ENCODE measurements at places on chromosomes 2 and 18.

DNA sequence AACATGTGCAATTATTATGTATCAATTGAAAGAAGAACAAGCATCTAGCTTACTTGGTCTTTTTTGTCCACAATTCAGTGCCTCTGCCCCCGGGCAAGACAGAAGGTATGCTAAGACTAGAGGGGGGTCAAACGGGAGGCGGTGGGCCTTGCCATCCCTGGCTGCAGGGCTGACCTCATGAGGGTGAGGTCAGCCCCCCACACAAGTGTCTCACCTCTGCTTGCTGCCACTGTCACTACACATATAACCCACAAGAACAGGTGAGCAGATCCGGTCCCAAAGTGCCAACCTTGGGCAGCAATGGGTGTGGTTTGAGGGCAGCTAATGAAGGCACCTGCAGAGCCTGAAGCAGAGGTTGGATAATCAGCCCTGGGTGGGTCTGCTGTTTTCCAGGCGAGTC lies 71.5 kb downstream of the EDAR start:
- no peak for DNase-seq

GRCh38 chr2:239940861-239941570 lies 84.1 kb downstream of the NDUFA10 start:
- no peak for DNase-seq

GRCh38 chr2:241675885-241676284 lies 10.7 kb downstream of the DTYMK start:
- DNase-seq = no peak

- DNase-seq = no peak
These were observed 145.6 kb downstream of the ANKRD44 start for GRCh38 chr2:197165020-197165419.

DNA sequence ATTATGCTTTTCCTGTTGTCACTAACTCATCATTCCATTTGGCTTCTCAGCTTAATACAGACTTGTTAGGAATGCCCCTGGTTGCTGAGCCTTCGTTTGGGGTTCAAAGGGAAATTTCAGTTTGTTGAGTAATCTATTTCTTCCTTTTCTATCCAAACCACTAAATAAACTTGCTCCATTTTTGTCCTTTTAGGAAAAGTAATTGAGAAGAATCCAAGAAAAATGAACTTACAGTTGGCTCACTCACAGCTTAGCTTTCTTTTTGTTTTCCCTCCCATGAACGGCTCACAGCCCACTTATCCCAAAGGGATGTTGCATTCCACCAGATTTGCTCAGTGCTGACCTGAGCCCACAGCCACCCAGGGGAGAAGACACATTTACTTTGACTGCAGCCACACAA lies 73.9 kb downstream of the SOX11 start:
- no peak for DNase-seq

GRCh38 chr2:98875081-98875728 lies 60.8 kb downstream of the CRACDL start:
- DNase-seq = no peak

DNA sequence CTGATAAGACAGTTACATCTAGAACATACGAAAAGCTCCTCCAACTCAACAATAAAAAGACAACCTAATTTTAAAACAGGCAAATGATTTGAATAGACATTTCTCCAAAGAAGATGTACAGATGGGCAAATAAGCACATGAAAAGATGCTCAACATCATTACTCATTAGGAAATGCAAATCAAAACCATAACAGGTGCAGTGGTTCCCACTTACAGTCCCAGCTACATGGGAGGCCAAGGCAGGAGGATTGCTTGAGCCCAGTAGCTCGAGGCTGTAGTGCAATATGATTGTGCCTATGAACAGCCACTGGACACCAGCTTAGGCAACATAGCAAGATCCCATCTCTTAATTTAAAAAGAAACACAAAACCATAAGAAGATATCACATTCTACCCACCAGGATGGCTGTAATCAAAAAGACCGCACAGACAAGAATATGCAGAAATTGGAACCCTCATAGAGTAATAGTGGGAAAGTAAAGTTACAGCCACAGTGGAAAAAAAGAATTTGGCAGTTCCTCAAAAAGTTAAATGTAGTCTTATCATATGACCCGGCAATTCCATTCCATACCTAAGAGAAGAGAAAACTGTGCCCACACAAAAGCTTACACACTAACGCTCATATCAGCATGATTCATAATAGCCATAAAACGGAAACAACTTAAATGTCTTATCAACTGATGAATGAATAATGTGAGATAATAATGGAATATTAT lies 30.5 kb upstream of the ARMC9 start:
- peak; percentile 68 for DNase-seq

- no peak for DNase-seq
These were observed 58.1 kb downstream of the COA5 start for GRCh38 chr2:98550165-98550564.

DNA sequence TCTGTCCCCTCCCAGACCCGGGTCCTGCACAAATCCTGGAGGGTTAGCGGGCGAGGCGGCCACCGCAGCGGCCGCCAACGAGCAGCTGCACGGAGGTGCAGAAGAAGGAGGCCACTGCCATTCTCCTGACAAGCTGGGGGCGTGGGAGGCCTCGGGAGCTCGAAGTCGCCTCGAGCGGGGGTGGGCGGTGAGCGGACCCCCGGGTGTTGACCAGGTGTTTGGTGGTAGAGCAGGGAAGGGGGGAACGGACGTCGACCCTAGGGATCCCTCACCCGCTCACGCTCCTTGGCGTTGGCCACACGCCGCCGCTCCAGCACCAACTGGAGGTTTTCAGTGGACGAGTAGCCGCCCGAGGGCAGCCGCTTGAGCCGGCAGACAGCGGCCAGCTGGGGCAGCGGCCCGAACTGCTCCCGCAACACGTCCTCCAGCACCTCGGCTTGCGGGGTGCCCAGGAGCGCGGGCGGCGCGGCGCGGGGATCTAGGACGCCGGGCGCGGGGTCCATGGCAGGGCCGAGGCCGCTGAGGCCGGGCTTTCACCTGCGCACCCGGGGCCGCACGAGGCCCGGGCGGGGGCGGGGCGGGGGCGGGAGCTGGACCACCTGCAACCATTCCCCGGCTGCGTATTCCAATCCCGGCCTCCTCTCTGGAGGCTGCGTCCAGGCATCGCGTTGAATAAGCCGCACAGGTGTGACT lies at the start of gene FIGLA:
Gene FIGLA, minus strand, starts transcription at position 508 of the 693 bp plus-strand sequence. Its CDS starts 5 bp downstream, at position 503.
- DNase-seq = peak; percentile 29

DNA sequence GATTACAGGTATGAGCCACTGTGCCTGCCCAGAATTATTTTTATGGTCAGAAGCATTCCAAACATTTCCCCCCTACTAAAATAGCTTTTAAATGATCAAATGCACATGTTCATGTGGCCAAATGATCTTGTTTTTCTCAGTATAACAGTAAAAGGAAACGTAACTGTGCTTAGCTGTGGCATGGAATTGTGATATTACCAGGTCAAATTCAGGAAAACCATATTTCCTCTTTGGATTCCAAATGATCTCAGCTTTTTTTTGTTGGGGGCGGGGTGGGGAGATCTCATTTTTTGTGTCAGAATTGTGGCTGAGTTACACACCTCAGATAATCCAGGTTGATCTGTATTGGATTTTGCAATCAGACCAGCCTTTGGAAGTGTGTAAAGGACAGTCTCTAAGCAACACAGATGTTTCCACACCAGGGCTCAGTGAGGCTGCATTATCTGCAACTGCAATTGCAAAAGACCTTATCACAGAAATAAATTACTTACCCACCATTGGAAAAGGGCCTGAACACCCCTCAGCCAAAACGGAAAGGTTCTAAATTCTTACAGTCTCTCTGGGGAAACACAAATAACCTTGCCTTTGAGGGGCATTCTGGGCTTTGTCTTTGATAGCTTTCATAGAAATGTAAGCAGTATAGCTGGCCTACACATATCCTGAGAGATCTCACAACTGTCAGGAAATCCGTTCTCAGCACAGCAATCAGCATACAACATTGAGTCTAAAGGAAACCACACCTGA lies 8.4 kb downstream of the CASP10 start:
- DNase-seq = peak; percentile 94

DNA sequence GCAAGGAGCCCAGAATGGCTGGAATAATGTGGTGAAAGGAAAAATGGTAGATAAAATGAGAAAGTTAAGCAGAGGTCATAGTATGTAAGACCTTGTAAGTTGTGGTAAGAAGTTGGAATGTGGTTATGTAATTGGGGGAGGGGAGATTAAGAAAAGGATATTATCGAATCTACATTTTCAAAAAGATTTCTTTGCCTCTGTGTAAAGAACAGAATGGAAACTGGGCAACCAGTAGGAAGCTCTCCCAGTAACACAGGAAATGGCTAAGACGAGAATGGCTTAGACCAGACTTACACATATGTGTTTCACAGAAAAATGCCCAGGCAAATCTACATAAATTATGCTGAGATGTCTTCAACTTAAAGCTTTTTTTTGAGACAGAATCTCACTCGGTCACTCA lies 13.2 kb downstream of the MEMO1 start:
- DNase-seq = peak; percentile 41

DNA sequence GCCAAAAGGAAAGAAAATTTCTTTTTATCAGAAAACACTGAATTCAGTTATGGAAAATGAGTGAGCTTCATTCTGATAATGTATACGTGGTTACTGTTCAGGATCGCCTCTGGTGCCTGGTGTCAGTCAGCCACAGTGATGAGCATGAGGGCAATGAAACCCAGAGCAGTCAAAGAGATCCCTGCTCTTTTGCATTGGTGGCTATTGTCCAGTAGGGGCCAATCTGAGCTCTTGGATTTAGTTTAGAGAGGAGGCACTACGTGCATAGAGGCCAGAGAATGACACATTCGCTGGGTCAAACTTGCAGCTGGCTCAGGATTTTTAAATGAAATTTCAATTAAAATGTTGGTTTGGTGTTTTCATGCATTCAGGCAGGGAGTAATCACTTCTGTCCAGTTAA lies 522.9 kb downstream of the TMEM182 start:
- no peak for DNase-seq

- DNase-seq = no peak
These were observed 41.7 kb downstream of the MYOM1 start for GRCh38 chr18:3177902-3178687.

GRCh38 chr2:233814056-233814835 lies 36.1 kb downstream of the MROH2A start:
- DNase-seq = peak; percentile 12

- DNase-seq = no peak
These were observed 111.7 kb upstream of the ATP5MC3 start for GRCh38 chr2:175293195-175293594.

- no peak for DNase-seq
These were observed 1039.9 kb upstream of the POU3F3 start for GRCh38 chr2:103814016-103814415.

- no peak for DNase-seq
These were observed 39.8 kb downstream of the ANO7 start for GRCh38 chr2:241228081-241228859.

- peak; percentile 73 for DNase-seq
These were observed at the start of gene YES1 for GRCh38 chr18:811892-812375. Gene YES1 (minus strand): TSS chr18:812242. CDS start chr18:756827, 55,415 bp downstream.

- DNase-seq = no peak
These were observed 49.2 kb downstream of the CXCR4 start for GRCh38 chr2:136068581-136069227.

- no peak for DNase-seq
These were observed 123.7 kb downstream of the QPCT start for GRCh38 chr2:37468170-37468569.

DNA sequence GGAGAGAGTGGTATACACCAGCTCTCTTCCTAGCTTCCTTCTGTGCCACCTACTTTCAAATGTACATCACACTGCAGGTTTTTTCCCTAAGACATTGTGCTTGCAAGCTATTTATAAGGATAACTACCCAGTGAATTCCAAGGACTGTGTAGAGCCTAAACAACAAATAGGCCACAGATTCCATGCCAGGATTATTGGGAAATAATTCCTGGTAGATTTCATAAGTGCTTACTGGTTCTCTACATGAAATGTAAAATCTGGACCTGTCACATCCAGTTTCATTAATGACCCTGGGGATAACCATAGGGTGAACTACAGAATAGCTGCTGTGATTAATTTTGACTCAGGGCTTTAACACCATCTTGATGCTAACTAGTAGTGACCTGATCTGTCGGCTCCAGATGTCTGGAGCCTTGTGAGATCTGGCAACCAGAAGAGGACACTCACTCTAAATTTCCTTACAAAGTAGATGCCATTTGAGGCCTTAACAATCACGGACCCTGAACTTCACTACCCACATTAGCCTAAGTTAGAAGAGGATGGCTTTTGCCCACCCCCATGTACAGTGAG lies 34.3 kb upstream of the LGALSL start:
- DNase-seq = no peak

GRCh38 chr2:12196495-12196894 lies 450.1 kb downstream of the LPIN1 start:
- DNase-seq = no peak

GRCh38 chr2:217902379-217903141 lies 100.2 kb downstream of the TNS1 start:
- DNase-seq = peak; percentile 75

- no peak for DNase-seq
These were observed 16.2 kb downstream of the ATG16L1 start for GRCh38 chr2:233267516-233268245.

DNA sequence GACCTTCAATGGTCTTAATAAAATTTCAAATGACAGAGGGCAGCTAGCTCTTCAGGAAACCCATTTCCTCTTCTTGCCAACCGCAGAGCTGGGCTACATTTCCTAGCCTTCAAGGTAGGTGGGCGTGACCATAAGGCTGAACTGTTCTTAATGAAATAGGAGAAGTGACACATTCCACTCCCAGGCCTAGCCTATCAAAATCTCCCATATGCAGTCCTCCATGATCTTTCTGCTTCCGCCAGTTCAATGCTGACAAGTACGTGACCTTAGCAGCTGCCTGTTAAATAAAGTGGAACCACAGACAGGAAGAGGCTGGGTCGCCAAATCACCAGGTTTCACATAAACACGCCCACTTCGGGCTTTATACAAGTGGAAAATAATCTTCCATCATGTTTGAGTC lies 13.2 kb downstream of the SERPINE2 start:
- DNase-seq = peak; percentile 51

GRCh38 chr2:236805800-236806531 lies 236.3 kb downstream of the ACKR3 start:
- DNase-seq = no peak

- no peak for DNase-seq
These were observed 213.3 kb downstream of the MBD5 start for GRCh38 chr2:148234143-148234542.

GRCh38 chr2:110876167-110876999 lies 144.0 kb downstream of the ACOXL start:
- DNase-seq = no peak
